A549 treated with Hydrocortisone at 1 μM for 4 hours (cell line): ENCODE measurements at places on chromosomes 4 and X. TPM values are rescaled to one million over a fixed set of nuclear protein-coding genes. Genes with fewer than 3 reads are reported as not detected.

Gene NSG1
- 8.1 to 12.2 TPM (median 11.0 TPM) in 5 replicates for total RNA-seq

Gene PAGE2B
- not detected in 5 replicates for total RNA-seq

Gene RHOXF2B
- not detected in 5 replicates for total RNA-seq

Gene PITX2
- total RNA-seq = 0.68 to 1.0 TPM (median 0.82 TPM) in 5 replicates

Gene PRRG1
- 3.9 to 6.6 TPM (median 5.5 TPM) in 5 replicates for total RNA-seq

Gene ATP8A1
- 0.02 to 0.10 TPM (median 0.08 TPM) in 5 replicates for total RNA-seq

Gene GPR78
- total RNA-seq = 0.05 to 0.14 TPM in 2 of 5 replicates, not detected in the others
